Activated CD4-positive, CD25-positive, alpha-beta regulatory T cell treated with anti-CD3 and anti-CD28 coated beads, Interleukin-2, amount 50 U/mL, for 24 hours (primary cell): ENCODE measurements at places on chromosomes 2 and 18.

DNA sequence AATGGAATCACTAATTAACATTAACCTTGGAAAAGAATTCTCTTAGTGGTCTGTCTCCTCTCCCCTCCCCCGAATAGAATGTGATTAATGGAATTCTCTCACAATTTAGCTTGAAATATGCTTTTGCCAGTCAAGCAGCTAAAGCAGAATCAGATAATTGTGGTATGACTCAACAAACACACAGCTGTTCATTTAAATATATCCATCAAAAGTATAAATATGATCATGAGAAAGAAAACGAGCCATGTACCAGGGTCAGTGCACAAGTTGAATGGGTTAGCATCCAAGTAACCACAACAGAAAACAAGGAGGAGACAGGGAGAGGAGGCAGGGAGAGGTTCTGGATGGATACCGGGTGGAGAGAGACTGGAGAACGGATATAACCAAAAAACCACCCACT is 66.9 kb downstream of the ACVR1 start:
- ATAC-seq = no peak

DNA sequence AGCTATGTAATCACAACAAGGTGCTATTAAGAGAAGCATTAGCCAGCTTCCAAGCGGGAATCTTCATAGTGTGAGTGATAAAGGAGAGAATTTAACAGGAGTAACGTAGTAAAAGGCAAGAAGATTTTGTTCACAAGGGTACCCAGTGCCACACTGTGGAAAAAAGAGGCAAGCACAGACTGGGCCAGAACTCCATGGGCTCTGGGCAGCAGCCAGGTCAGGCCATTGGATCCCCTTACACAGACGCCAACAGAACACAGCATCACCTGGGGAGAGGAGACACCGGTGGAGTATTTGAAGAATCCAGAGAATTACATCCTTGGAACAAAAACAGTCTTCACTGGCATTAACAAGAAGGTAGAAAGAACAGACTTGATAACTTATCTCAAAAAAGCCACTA is 21.2 kb downstream of the AMER3 start:
- no peak for ATAC-seq

DNA sequence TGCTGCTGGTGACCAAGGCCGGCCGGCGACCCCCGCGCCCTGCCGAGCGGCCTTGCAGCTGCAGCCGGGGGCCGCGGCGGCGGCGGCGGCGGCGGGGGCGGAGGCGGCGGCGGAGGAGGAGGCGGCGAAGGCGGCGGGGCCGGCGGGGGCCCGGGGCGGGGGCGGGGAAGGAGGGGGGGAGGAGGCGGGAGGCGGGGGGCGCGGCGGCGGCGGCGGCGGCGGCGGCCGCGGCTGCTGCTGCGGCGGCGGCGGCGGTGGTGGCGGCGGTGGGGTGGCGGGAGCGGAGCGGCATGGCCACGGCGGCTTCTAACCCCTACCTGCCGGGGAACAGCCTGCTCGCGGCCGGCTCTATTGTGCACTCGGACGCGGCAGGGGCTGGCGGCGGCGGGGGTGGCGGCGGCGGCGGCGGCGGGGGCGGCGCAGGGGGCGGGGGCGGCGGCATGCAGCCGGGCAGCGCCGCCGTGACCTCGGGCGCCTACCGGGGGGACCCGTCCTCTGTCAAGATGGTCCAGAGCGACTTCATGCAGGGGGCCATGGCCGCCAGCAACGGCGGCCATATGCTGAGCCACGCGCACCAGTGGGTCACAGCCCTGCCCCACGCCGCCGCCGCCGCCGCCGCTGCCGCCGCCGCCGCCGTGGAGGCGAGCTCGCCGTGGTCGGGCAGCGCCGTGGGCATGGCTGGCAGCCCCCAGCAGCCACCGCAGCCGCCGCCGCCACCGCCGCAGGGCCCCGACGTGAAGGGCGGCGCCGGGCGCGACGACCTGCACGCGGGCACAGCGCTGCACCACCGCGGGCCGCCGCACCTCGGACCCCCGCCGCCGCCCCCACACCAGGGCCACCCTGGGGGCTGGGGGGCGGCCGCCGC is 1.5 kb downstream of the POU3F3 start:
- ATAC-seq = no peak

GRCh38 chr2:161020437-161020836 is 139.8 kb upstream of the TANK start:
- ATAC-seq = no peak

- no peak for ATAC-seq
Measured at GRCh38 chr2:2655453-2656114, 324.5 kb upstream of the MYT1L start.

DNA sequence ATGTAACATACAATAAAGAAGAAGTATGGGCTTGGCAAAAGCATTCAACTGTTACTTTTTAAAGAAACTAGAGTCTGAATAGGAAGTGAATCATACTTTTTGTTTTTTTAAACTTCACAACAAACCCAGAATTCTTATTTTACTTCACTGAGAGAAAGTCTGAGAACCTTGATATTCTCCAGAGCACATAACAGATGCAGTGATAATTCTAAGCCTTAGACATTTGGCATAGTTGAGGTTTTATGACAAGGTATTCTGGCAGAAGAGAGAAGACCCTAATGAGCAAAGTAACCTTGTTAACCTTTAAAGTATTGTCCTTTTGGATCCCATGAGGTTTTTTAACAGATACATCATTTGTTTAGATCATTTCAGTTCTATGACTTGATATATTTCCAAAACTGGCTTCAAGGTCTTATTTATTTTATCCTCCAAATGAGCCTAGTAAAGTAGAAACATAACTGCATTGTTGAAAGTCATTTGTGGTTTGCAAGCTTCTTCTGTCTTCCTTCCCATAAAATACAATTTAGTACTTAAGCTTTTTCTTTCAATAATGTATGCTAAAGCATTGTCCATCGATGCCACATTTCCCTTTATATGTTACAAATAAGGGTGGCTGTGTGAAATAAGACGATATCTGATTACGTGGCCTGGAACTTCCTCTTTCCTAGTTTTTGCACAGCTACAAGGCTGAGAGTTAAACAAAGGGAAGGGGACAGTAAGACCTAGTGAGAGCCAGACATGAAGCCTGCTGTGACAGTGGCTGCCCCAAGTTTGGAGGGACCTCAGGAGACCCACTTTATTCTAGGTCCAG is 86.1 kb upstream of the ITPRID2 start:
- ATAC-seq = no peak

DNA sequence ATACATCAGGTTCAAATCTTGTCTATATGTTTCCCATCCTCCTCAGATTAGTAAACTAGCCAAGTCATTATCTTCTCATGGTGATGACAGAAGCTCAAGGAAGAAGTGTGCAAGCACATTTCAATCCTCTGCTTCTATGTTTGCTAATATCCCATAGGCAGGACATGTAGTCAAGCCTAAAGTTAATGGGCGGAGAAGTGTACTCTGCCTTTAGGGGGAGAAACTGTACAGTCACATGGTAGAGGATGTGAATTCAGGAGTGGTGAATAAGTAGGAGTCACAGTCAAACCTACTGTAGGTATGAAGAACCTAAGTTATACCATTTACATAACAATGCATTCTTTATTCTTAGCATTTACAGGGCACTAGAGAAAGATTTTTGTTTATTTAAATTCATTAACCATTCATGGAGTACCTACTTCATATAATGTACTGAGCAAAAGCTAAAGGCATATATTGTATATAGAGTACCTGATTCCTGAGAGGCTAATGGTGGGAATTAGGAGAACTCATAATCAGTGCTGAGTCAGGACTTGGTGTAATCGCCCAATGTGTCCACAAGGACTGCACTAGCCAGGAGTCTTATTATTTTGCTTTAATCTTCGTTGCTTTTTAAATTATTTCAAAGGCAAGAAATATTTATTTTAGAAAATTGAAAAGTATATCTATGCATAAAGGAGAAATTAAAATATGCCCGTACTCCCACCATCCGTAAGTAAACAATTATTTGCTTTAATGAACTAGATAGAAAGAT is 394.3 kb upstream of the ETAA1 start:
- ATAC-seq = no peak

DNA sequence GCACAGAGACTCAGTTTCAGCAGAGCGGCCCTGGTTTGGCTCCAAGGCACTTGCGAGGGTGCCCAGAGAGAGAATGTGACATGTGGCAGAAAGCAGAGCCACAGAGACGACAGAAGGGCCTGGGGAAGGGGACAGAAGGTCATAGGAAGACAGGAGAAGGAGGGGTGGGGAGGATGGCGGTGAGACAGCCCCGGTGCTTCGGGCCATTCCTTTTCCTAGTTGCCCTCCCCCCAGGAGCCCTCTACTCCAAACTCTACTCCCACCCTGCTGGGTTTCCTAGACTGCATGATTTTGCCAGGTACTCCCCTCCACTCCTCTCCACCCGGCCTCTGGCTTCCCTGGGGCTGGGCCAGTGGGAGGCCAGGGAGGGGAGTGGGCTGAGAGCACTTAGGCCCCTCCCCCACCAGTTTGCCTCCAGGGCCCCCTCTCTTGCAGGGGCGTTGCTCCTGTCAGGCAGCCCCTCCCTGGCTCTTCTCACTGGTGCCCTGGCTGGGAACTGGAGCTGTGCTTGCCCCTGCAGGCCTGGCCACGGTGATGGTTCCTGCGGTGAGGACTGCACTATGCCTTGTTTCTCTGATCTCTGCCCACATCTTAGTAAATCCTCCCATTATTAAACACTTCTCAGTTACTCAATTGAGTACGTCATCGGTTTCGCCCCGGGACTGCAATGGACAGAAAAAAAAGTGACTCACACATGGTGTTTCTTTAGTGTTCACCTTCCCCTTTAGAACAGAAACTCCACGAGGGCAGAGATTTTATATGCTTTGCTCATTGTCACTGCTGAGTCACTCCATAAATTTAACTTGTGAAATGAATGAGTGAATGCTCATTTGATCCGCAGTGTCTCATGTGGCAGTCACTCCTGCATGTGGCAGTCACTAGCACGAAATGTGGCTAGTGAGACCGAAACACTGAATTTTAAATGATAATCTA is 58.7 kb upstream of the SP3 start:
- ATAC-seq = peak; percentile 80

- ATAC-seq = no peak
Measured at GRCh38 chr2:199462956-199463692, 5.4 kb upstream of the SATB2 start.

DNA sequence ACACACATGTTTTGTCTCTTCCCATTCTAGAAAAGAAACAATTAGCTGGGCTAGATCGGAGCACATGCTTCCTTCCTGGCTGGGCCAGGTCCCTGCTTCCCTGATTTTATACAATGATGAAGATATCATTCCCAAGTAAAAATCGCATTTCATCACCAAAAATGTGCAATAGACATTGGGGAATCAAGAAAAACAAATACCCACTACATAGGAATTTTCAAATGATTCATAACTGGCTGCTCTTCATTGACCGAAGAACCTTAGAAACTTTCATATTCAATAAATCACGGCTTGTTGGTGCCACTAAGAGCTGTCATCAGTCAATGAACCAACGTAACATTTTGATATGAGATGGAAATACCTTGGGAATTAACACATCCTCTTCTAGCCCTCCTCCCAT is 373.6 kb upstream of the TRIB2 start:
- ATAC-seq = no peak
